ENCODE measurements at places on chromosomes 13 and 19.

- no peak for DNase-seq
Observed at GRCh38 chr13:101835920-101836319, 383.4 kb downstream of the ITGBL1 start.

- DNase-seq = no peak
Observed at GRCh38 chr13:53501387-53501786, 472.8 kb downstream of the OLFM4 start.

DNA sequence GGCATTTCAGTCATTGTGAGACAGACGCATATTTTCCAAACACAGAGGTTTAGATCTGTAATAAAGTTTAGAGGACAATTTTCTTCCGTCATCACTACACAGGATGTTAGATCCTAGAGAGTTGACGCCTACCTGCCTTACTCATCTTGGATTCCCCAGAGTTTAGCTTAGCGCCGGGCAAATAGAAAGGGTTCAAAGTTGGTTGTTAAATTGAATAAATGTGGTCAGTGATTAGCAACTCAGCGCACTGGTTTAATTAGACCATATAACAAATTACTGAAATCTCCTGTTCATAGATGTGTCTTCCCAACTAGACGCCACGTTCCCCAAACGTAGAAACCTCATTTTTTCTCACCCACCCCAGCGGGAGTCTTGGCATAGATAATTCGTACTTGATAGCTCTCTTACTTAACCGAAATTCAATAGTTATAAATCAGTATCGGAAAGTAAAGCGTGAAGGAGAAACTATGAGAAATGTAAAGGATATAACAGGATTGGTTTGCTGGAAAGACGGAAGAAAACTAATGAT lies 726 bp upstream of the UFM1 start:
- DNase-seq = no peak

- DNase-seq = no peak
Observed at GRCh38 chr13:50467156-50468110, 376.1 kb downstream of the DLEU7 start.

DNA sequence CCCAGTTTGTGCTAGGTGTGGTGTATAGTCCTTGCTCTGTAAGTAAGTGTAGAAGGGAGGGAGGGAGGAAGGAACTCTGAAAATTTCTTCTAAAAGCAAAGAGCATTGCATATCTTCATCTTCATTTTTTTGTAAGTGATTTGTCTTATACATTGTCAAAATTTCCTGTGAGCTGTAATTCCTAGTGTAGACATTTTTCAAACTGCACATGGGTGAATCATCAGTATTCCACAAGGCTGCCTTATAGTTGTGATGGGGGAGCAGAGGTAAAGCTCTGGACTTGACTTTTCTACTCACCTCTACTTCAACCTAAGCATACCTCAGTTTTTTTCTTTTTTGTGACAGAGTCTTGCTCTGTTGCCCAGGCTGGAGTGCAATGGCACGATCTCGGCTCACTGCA lies 86.9 kb downstream of the CDK8 start:
- no peak for DNase-seq

- no peak for DNase-seq
Observed at GRCh38 chr13:61463024-61463423, 47.4 kb upstream of the PCDH20 start.

DNA sequence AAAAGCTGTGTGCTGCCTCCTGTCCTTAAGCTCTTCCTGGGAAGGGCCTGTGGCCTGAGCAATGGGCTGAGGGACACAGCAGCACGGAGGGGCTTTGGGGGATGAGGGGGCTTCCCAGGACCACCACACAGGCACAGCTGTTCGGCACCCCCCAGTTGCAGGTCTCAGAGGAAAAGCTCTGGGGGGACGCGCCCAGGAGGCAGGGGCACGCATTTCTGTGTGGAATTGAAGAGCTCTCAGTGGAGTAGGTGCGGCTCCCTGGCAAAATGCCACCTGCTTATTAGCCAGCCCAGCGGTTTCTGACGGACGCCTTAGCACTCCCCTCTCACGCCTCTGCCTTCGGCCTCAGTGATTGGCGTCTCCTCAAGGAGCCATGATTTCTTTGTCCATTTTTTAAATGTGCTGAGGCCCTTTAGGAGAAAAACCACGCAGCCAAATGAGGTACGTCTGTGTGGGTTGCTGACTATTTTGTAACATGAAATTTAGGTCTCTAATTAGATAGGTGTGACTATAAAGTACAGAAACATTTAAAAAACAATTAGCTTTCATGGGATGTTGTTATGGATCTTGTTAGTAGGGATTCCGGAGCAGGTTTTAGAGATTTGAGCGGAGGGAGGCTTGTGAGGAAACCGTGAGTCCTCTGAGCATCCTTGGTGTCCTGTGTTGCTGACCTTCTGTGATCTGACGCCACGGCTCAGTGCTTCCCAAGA lies 4.0 kb downstream of the MCF2L start:
- DNase-seq = no peak

- DNase-seq = no peak
Observed at GRCh38 chr13:101942038-101942437, 459.8 kb downstream of the FGF14 start.

DNA sequence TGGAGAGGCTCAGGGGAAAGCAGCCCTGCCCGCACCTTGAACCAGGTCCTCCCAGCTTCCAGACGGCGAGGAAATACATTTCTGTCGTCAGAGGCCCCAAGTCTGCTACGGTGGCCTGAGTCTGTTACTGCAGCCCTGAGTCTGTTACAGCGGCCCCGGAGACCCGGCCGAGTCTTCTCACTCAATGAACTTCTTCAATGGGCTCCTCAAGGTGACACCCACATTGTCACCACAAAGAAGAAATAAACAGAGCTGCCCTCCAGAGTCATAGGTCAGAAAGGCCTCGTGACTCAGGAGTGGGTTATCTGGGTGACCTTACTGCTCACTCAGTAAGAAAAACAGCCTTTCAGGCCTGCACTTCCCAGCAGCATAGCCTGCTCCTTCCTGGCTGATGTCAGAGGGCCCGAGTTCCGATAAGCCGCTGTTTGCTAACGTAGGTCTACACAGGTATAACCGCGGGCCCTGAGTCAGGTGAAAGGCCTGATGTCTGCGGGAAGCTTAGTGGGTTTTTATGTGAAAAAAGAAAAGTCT lies 66.9 kb upstream of the TM9SF2 start:
- DNase-seq = no peak

GRCh38 chr13:98906746-98907502 lies 70.9 kb downstream of the DOCK9 start:
- no peak for DNase-seq

GRCh38 chr19:18452386-18452785 lies 14.5 kb upstream of the ISYNA1 start:
- DNase-seq = no peak

- DNase-seq = no peak
Observed at GRCh38 chr13:64672751-64673150, 2557.4 kb downstream of the PCDH9 start.
